ENCODE measurements at places on chromosomes 4 and X.
A peak's percentile ranks its signal among the peaks of the same experiment; 100 is the strongest.

GRCh38 chr4:138327338-138327737 lies 85.2 kb upstream of the SLC7A11 start:
- no peak for DNase-seq

- DNase-seq, result no peak
Observed at GRCh38 chr4:94507708-94508107, 56.0 kb downstream of the PDLIM5 start.

DNA sequence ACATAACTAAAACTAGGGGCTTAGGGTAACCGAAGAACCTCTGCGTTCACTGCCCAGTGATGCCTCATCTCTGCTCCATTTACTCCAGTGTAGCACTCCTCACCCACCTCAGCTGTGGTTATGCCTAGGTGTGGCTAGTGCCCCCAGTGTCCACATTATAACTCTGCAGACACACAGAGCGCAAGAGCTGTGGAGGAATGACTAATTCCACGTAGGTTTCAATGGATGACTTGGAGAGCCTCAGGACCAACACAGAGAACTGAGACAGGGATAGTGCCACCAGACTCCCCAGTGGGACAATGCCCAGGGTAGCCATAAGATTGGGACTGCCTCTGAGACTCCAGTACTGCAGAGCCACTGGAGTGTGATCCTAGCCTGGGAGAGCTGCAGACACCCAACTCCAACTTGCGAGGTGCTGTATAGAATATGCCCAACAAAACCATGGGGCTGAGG lies 542.4 kb upstream of the DIPK2B start:
- no peak for DNase-seq

- DNase-seq, result no peak
Observed at GRCh38 chrX:103704863-103705262, 5.8 kb upstream of the TMEM31 start.

DNA sequence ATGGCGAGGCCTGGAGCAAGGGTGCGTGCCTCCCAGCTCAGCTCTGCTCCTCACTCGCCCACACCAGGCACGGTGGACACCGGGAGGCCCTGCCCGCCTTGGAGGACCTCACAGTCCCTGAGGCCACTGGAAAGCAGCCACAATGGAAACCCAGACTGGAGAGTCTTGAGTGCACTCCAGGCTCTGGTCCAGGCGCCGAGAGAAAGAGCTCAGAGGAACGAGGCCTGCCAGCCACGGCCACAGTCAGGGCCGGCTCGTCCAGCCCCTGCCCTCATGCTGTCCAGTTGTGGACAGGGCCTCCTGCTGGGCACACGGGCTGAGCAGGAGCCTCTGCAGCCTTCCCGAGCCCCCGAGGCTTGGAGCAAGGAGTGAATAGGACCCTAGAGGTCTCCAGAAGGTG lies 53.3 kb upstream of the GRPEL1 start:
- DNase-seq, result no peak

DNA sequence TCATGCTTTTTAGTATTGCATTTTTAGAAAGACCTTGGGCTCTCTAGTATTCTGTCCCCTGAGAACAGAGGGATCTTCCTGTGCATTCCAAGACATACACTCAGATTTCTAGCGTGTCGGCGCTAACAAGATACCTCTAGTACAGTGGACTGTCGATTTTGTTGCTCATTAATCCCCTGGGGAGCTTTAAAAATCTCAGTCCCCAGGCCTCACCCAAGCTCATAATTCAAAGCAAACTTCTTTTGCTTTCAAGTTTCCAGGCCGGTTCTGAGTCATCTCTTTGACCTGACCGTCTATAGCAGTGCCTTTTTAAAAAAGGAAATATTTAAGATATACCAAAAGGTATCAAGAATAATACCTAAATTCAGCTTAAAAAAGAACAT lies 137.0 kb downstream of the AMMECR1 start:
- no peak for DNase-seq

DNA sequence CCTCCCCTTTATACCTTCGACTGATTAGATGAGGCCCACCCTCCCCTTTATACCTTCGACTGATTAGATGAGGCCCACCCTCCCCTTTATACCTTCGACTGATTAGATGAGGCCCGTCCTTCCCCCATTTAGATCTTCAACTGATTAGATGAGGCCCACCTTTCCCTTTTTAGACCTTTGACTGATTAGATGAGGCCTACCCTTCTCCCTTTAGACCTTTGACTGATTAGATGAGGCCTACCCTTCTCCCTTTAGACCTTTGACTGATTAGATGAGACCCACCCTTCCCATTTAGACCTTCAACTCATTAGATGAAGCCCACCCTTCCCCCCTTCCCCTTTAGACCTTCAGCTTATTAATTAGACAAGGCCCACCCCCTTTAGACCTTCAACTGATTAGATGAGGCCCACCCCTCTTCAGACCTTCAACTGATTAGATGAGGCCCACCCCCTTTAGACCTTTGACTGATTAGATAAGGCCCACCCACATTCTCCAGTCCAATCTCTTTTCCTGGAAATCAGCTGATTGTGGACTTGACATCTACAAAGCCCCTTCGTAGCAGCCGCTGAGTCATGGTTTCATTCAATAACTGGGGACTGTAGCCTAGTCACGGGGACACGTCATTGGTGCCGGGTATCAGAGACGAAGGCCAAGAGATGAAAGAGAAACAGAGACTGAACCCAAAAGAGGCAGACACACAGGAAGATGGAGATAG lies 28.8 kb upstream of the IL3RA start:
- DNase-seq, result no peak

- no peak for DNase-seq
Observed at GRCh38 chr4:124483048-124483906, 229.3 kb downstream of the ANKRD50 start.

DNA sequence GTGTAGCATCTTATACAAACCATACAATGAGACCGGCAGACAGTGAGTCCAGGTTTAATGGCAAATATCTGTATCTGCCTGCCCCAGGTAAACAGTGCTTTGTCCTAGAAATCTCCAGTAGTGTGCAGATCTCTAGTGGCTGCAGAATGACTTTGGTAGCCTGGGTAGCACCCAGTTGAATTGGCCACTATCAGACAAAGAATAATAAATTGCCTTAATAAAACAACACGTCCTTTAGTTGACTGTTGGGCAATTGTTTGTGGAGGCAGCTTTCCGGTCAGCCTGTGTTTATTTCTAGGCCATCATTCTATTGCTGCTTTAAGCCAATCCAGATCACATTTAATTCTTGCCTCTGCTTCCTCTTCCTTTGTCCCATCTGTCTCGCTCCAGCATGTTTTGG lies 52.5 kb downstream of the SNX25 start:
- DNase-seq, result peak; percentile 36

GRCh38 chr4:6319530-6320150 lies 50.0 kb downstream of the WFS1 start:
- DNase-seq, result no peak

GRCh38 chrX:77347572-77347971 lies 99.6 kb upstream of the FGF16 start:
- no peak for DNase-seq

GRCh38 chrX:72080150-72080549 lies 51.6 kb downstream of the RTL5 start:
- no peak for DNase-seq

DNA sequence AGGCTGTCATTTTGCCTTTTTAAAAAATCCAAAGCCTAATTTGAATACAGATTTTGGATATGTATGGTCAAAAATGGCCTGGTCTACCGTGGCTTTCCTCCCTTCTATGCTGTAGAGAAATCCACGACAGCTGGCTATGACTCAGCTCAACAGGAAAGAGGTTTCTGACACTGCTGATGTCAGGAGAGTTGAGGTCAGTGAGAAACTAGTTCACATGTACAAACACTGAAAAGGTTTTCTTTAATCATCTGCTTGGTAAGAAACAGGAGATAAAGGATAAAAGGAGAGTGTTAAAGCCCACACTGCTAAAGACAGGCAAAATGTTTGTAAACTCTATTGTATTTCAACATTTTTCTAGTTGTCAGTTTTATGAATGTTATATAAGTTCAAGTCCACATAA lies 113.9 kb downstream of the NYX start:
- DNase-seq, result no peak

DNA sequence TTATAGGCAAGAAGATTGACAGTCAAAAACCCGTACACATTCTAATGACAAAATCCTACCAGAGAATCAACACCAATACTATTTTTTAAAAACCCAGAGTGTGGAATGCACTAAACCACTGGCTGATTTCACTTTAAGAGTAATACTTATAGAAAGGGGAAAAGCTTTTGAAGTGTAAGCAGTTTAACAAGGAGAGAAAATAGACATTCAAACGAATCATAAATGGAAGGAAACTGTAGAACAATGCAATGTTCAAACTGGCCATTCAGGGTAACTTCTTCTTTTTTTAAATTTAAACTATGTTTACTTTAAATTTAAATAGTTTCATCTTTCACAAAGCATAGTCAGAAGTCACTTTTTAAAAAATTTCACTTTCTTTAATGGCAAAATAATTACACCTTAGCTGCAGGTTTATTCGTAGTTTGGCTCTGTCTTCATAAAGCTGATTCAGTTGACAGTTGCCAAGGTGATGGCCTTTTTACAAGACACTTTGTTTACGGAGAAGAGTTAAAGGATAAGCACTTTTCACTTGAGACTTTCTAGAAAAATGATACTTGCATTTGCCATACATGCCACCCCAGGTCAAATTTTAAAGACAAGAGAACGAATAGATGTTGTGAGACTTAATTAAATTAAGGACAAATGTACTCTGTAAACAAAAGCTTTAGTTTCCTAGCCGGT lies 82.4 kb upstream of the KLF3 start:
- no peak for DNase-seq

DNA sequence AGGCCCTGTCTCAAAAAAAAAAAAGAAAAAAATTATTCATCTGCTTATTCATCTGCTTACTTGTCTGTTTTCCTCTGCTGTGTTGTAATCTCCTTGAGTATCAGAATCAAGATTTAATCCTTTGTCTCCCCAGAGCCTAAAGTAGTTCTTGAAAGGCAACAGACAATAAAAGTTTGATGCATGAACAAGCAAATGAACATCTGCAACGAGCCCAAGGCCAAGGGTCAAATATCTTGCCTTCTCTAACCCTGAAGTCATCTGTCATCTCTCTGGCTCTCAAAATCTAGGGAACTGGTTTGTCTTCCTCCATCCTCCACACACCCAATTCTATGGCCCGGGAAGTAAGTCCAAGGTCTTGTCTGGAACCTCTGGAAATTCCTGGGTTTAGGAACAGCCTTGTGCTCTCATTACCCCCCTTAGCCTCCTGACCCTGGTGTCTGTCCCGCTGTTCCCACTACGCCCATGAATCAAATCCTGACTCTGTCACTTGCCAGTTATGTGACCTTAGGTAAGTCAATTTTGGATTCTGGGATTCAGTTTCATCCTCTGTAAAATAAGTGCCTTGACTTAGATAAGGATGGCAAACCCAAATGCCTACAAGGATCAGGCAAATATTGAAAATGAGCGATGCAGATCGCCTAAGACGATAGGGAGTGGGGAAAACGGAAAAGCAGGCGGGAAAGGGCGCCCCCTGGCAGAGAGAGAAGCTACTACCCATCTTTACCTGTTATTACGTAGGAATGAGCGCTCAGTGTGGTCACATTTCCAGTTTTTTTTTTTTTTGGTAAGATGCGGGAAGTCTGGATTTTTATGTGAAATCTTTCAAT lies 102.7 kb upstream of the DHX15 start:
- no peak for DNase-seq

DNA sequence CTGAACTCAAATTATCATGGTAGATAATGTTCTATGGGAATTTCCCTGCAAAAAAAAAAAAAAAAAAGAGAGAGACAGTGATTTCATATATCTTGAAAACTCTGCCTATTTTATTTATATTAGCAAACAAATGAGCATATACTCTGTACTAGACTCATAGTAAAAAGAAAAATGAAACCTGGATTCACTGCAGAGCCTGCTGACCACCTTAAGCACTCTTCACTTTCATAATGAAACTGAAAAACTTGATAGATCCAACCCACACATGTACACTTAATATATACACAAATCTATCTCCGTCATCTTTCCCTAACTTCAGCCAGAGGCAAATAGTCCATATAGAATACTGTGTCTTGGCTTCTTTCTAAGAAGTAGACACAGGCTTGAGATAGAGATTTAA lies 226.1 kb upstream of the KCNIP4 start:
- no peak for DNase-seq

- no peak for DNase-seq
Observed at GRCh38 chrX:45258731-45259402, 58.2 kb upstream of the DIPK2B start.

GRCh38 chrX:101117701-101118100 lies 19.7 kb downstream of the CENPI start:
- DNase-seq, result no peak

- no peak for DNase-seq
Observed at GRCh38 chr4:73690051-73690738, 50.2 kb upstream of the CXCL8 start.

GRCh38 chr4:40905414-40905813 lies 155.7 kb downstream of the NSUN7 start:
- no peak for DNase-seq

DNA sequence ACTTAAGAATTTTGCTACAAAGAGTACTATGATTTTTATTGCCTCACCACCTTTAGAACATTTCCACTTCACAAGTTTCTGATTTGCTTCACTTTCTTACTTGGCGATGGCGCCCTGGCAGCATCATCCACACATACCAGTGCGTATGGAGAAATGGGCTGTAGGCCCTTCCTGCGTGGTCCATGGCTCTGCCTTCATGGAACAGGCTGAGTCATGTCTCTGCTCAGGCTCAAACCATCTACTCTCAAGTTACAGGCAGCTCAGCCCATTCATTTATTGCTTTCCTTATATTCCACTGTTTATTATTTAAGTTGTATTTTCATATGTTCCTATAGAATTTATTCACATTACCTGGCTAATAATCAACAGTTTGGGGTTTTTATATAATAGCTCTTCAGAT lies 21.1 kb downstream of the CASP3 start:
- DNase-seq, result no peak

DNA sequence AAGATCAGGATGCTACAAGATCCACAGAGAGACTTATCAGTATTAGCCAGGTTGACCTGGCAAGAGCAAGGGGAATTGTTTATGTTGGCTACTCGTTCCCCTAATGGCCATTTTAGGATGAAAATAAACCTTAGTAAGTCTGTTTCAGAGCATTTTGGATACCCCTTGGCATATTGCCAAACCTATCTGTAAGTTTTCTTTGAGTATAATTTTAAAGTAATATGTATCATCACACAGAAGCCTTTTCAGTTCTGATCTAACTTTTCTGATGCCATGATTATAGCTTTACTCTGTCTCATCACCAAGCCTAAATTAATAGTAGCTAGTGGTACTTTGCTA lies 99.7 kb downstream of the TSPAN7 start:
- no peak for DNase-seq
